NCI-H524 treated with DMSO at 0.1 percent for 48 hours (cell line): ENCODE measurements at places on chromosomes 5 and 9.

- DNase-seq: no peak
Observed at GRCh38 chr5:172642051-172642409, 967 bp downstream of the NEURL1B start.

- no peak for DNase-seq
Observed at GRCh38 chr9:13278368-13279246, 885 bp downstream of the MPDZ start.

DNA sequence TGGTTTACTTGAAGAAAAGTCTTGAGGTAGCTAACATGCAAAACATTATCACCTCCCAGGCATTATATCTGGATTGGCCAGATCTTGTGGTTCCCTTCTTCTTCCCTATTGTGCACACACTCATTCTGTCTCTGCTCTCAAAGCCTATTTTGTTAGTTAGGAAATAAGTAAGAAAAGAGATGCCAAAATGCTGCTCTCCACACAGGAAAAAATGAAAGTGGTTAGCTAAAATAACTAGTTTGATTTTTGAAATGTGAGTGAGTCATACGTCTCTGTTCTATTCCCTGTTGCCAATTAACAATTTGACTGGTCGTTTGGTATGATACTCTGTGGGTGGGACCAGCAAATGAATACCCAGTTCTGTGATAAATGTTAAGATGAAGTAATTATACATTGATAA is 28.1 kb downstream of the LMNB1 start:
- no peak for DNase-seq

- DNase-seq: no peak
Observed at GRCh38 chr5:135568246-135568645, 10.5 kb downstream of the CXCL14 start.

- no peak for DNase-seq
Observed at GRCh38 chr9:135968083-135968476, 6.9 kb upstream of the UBAC1 start.

- no peak for DNase-seq
Observed at GRCh38 chr5:109041317-109041716, 293.6 kb downstream of the FER start.

- DNase-seq: no peak
Observed at GRCh38 chr9:33794560-33794959, 801 bp upstream of the PRSS3 start.

DNA sequence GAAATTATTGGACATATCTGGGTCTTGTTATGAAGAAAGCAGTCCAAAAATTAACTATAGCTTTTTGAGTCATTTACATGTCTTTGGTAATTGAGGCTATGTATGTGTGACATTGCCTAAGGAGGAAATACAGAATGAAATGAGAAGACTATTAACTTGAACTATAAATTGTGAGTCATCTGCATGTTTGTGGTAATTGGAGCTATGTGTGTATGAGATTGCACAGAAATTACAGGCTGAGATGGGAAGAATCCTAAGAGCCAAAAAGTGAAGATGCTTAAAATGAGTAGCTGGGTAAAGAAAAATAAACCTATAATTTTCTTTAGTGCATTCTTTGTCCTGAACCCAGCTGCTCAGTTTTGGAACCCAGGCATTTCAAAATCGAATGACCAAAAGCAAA is 747.6 kb upstream of the EDIL3 start:
- DNase-seq: no peak

GRCh38 chr9:19114680-19115270 is 12.1 kb upstream of the HAUS6 start:
- no peak for DNase-seq

- no peak for DNase-seq
Observed at GRCh38 chr9:132769906-132770769, 99.9 kb downstream of the GTF3C4 start.

GRCh38 chr5:83925321-83925954 is 204.8 kb upstream of the HAPLN1 start:
- DNase-seq: no peak

- DNase-seq: no peak
Observed at GRCh38 chr5:173035904-173036707, 20.0 kb upstream of the CREBRF start.

- no peak for DNase-seq
Observed at GRCh38 chr5:29984156-29984540, 1209.3 kb upstream of the CDH6 start.

- no peak for DNase-seq
Observed at GRCh38 chr5:60960591-60960990, 15.6 kb downstream of the NDUFAF2 start.
